ENCODE measurements at places on chromosomes 1 and 21. TPM values are rescaled to one million over a fixed set of nuclear protein-coding genes. Genes with fewer than 3 reads are reported as not detected.

KCNH1 gene
- polyA plus RNA-seq, result not detected

GIPC2 gene
- not detected for polyA plus RNA-seq

KRTAP12-2 gene
- polyA plus RNA-seq, result not detected

NCAM2 gene
- polyA plus RNA-seq, result not detected

TAL1 gene
- polyA plus RNA-seq, result 0.50 TPM

DPH5 gene
- polyA plus RNA-seq, result 12.0 TPM

ZNF648 gene
- not detected for polyA plus RNA-seq

AVPR1B gene
- polyA plus RNA-seq, result not detected

CATSPERE gene
- polyA plus RNA-seq, result 0.17 TPM

TSPEAR gene
- polyA plus RNA-seq, result not detected

CZIB gene
- polyA plus RNA-seq, result 62.2 TPM

GRCh38 chr21:19807201-19807600 lies 1191.0 kb upstream of the NCAM2 start:
- DNase-seq, result no peak
- H3K4me3 ChIP-seq, result no peak overlapping the region
- H3K36me3 ChIP-seq, result no peaks in the 10 kb centered on the region
- no peaks in the 10 kb centered on the region for H3K4me1 ChIP-seq
- no peak overlapping the region for H3K27ac ChIP-seq

DNA sequence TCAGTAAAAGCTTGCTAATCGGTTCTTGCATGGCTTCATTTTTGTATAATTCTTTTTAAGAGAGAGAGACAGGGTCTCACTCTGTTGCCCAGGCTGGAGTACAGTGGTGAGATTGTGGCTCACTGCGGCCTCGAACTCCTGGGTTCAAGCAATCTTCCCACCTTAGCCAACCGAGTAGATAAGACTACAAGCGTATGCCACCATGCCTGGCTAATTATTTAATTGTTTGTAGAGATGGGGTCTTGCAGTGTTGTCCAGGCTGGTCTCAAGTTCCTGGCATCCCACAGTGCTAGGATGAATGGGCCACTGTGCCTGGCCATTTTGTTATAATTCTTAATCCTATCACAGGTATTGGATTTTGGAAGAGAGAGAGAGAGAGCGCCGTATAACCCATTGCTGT lies 23.4 kb downstream of the RCAN3 start:
- H3K4me1 ChIP-seq, result no peaks in the 10 kb centered on the region
- peaks cover 24% of the 10 kb centered on the region for H3K36me3 ChIP-seq
- no peak for DNase-seq
- H3K4me3 ChIP-seq, result no peak overlapping the region
- H3K27ac ChIP-seq, result no peak overlapping the region

DNA sequence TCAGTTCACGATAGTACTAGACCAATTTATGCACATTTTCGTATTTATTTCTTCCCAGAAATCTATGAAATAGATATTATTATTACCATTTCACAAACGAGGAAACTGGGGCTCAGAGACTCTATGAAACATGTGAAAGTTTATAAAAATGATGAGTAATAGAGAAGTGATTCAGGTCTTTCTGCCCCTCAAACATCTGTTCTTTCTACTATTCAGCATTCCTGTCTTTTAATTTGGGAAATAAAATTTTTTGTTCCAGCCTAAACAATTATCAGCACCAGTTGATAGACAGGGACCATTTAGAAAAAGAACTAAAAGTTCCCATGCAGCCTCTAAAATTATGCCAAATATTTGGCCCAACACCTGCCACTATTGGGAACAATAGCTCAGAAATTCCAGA lies 585.1 kb downstream of the PTPRC start:
- no peaks in the 10 kb centered on the region for H3K36me3 ChIP-seq
- H3K27me3 ChIP-seq, result no peaks in the 10 kb centered on the region
- H3K4me3 ChIP-seq, result no peak overlapping the region
- no peak for DNase-seq
- H3K4me1 ChIP-seq, result no peaks in the 10 kb centered on the region

DNA sequence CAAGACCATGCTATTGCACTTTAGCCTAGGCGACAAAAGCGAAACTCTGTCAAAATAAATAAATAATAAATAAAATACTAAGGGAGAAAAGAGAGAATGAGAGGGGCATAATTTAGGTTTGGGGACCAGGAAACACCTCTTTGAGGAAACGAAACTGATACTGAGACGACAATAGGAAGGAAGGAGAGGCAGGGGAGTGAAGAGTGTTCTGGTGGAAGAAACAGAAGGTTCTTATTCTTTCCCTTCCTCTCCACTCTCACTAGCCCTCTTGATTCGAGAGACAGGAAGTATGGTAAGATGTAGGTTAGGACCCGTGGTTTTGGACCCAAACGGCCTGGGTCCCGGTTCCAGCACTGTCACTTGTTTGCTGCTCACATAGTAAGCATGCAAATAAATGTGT lies 1.6 kb upstream of the NKAIN1 start:
- peaks cover 4% of the 10 kb centered on the region for H3K4me1 ChIP-seq
- H3K4me3 ChIP-seq, result no peak overlapping the region
- no peak for DNase-seq
- peaks cover 50% of the 10 kb centered on the region for H3K27me3 ChIP-seq
- no peaks in the 10 kb centered on the region for H3K36me3 ChIP-seq
- H3K27ac ChIP-seq, result no peak overlapping the region

DNA sequence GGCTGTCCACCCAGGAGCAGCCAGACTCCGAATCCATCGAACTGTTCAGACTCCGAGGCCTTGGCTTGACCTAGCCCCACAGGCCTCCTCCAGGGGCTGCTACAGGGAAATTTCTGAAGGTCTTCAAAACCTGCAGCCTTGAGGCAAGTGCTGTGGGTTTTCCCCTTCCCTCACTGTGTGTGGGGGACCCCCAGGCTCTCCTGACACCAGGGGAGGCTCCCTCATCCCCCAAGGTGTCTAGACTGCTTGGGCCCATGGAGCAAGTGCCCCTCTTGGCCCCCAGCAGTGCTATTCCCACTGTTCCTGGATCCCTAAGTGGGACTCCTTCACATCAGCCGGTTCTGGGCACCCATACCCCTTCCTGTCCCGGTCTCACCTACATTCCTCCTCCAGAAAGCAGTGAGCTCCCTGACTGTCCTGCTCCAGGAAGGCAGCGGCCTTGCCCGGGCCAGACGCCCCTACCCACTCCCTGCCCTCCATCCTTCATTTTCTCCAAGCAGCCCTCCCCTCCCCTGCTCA lies 814 bp downstream of the PAQR7 start:
- no peak overlapping the region for H3K27ac ChIP-seq
- no peaks in the 10 kb centered on the region for H3K27me3 ChIP-seq
- peaks cover 56% of the 10 kb centered on the region for H3K4me1 ChIP-seq
- no peak for DNase-seq
- H3K36me3 ChIP-seq, result no peaks in the 10 kb centered on the region

DNA sequence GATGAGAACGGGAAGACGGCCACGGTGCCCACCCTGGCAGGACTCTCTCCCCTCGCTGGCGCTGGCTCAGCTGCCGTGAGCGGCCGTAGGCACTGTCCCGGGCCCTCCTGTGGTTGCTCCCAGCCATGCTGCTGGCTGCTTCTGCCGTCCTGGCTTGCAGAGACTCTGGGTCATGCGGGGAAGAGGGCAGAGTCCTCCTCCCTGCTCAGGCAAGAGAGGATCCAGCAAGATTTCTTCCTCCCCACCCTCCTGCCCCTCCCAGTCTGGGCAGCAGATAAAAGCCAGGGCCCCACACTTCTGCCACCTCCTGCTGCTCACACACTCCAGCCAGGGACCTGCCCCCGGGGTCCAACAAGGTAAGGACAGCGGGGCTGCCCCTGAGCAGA lies 60.1 kb downstream of the AGPAT3 start:
- peaks cover 54% of the 10 kb centered on the region for H3K36me3 ChIP-seq
- H3K4me1 ChIP-seq, result no peaks in the 10 kb centered on the region

GRCh38 chr1:225899044-225899925 lies 10.3 kb upstream of the LEFTY1 start:
- no peak overlapping the region for H3K4me3 ChIP-seq
- no peaks in the 10 kb centered on the region for H3K36me3 ChIP-seq
- no peaks in the 10 kb centered on the region for H3K4me1 ChIP-seq
- no peaks in the 10 kb centered on the region for H3K27me3 ChIP-seq
- no peak for DNase-seq

DNA sequence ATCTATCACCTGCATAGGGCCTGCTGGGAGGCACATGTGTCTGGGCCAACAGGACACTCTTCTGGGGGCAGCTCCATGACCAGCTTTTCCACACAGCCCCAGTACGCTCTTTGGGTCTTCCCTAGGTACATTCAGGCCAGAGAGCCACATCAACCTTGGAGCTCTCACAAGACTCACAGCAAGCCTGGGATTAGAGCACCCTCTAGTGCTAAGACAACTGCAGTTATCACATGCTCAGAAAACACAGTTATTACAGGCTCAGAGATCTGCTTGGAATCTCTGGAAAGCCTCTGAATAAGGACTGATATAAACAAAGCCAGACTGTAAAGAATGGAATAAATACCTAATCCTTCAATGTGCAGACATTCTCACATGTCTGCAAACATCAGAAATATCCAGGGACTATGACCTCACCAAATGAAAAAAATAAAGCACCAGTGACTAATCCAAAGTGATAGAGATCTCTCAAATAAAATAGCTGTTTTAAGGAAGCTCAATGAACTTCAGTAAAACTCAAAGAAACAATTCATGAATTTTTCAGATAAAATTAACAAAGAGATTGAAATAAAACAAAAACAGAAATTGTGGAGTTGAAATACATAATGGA lies 563.9 kb upstream of the NR5A2 start:
- no peaks in the 10 kb centered on the region for H3K36me3 ChIP-seq
- H3K27ac ChIP-seq, result no peak overlapping the region
- no peaks in the 10 kb centered on the region for H3K27me3 ChIP-seq

- peaks cover 32% of the 10 kb centered on the region for H3K4me1 ChIP-seq
- H3K27ac ChIP-seq, result peak overlapping the region; percentile 71
- peaks cover 59% of the 10 kb centered on the region for H3K36me3 ChIP-seq
These were observed 20.6 kb upstream of the PGD start for GRCh38 chr1:10378081-10378841.

- no peaks in the 10 kb centered on the region for H3K27me3 ChIP-seq
- no peak for DNase-seq
- H3K4me1 ChIP-seq, result no peaks in the 10 kb centered on the region
- no peak overlapping the region for H3K27ac ChIP-seq
- no peak overlapping the region for H3K4me3 ChIP-seq
- H3K36me3 ChIP-seq, result no peaks in the 10 kb centered on the region
These were observed 36.8 kb upstream of the DIRAS3 start for GRCh38 chr1:68087184-68087583.

DNA sequence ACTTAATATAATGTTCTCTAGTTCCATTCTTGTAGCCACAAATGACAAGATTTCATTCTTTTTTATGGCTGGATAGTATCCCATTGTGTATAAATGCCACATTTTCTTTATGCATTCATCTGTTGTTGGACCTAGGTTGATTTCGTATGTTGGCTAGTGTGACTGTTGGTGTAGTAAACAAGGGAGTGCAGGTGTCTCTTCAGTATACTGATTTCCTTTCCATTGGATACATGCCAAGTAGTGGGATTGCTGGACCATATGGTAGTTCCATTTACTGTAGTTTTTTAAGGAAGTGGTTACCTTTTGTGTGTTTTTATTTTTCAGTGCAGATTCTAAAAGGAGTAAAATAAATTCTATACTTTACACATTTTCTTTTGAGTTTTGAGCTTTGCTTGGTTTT lies 5.7 kb downstream of the PARK7 start:
- H3K4me1 ChIP-seq, result peaks cover 8% of the 10 kb centered on the region
- no peaks in the 10 kb centered on the region for H3K27me3 ChIP-seq
- H3K4me3 ChIP-seq, result no peak overlapping the region
- DNase-seq, result no peak
- peaks cover 92% of the 10 kb centered on the region for H3K36me3 ChIP-seq

DNA sequence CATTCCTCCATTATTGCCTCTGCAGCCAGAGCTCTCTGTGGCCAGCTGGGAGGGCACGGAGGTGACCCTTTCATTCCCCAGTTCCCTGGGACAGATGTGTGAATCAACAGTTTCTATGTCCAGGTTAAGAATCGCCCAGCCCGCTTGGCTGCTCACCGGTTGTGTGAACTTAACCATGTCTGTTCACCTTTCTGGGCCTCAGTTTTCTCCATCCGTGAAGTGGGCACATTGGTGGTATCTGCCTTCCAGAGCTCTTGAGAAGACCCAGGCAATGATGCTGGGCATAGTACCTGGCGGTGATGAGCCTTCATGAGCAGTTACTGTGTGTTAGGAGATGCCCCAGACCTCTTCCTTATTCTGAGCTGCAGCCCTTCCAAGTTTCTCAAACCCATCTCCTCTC lies 238.3 kb downstream of the MATN1 start:
- H3K4me1 ChIP-seq, result no peaks in the 10 kb centered on the region
- no peaks in the 10 kb centered on the region for H3K27me3 ChIP-seq
- no peak overlapping the region for H3K4me3 ChIP-seq

GRCh38 chr1:45373573-45373972 lies 33.3 kb upstream of the MUTYH start:
- H3K4me3 ChIP-seq, result no peak overlapping the region
- H3K36me3 ChIP-seq, result no peaks in the 10 kb centered on the region
- peaks cover 14% of the 10 kb centered on the region for H3K4me1 ChIP-seq

- no peaks in the 10 kb centered on the region for H3K36me3 ChIP-seq
- peaks cover 4% of the 10 kb centered on the region for H3K27me3 ChIP-seq
- no peak overlapping the region for H3K27ac ChIP-seq
- no peak overlapping the region for H3K4me3 ChIP-seq
These were observed 91.8 kb downstream of the CHD1L start for GRCh38 chr1:147334292-147334691.

DNA sequence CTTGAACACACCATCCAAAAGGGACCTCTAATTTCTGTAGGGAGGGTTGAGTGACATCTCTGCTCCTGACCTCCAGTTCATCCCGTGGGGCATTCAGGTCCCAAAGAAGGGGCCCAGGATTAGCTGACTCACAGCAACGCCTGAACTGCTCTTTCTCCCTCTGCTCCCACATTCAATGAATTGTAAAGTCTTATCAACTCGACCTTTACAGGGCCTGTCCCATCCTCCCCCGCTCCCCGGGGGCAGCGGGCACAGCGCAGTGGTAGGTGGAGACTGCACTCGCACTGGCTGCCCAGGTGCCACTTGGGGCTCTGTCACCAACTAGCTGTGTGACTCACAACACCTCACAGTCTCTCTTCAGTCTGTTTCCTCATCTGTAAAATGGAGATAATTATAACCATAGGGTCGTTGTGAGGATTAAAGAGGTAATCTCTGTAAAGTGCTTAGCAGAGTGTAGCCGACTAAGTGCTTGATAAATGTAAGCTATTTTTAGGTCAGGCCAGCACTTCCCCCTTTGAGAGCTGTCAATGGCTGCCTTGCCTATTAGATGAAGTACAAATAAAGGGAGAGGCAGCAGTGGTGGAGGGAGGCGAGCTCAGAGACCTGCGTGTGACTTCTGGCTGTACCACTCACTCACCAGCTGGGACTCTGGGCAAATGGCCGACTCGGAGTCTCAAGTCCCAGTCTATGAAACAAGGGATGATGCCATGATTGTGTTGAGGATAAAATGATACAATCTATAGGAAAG lies 637 bp upstream of the MYBPHL start:
- no peaks in the 10 kb centered on the region for H3K27me3 ChIP-seq
- no peak overlapping the region for H3K4me3 ChIP-seq
- H3K4me1 ChIP-seq, result peaks cover 24% of the 10 kb centered on the region

DNA sequence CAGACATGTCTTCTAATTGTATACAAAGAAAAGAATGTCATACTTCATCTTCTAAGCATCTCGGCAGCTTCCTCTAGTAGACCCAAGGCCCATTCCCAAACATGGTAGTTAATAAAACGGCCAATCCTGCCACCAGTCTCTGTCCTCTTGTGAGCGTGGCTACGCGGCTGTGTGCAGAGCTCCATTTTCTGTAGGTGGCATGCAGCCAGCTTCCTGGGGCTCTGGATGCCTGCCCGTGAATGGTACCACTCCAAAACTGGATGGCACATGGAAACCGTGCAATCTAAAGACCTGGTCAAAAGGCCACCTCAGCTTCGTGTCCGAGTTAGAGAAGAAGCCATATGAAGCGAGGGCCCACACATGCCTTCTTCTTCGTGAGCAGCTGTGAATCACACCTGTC lies 110.7 kb downstream of the SIPA1L2 start:
- H3K36me3 ChIP-seq, result peaks cover 9% of the 10 kb centered on the region
- no peak for DNase-seq
- no peak overlapping the region for H3K4me3 ChIP-seq

All from CD14-positive monocyte (primary cell).